NCI-H2171 (cell line): ENCODE measurements at places on chromosomes 7 and 10.

- DNase-seq: no peak
Observed at GRCh38 chr10:124043310-124044142, 49.9 kb downstream of the CHST15 start.

- no peak for DNase-seq
Observed at GRCh38 chr10:132297526-132297925, 10.2 kb downstream of the STK32C start.

GRCh38 chr7:106152313-106152665 lies 40.2 kb upstream of the SYPL1 start:
- no peak for DNase-seq

GRCh38 chr7:78787854-78788253 lies 665.6 kb downstream of the MAGI2 start:
- no peak for DNase-seq

DNA sequence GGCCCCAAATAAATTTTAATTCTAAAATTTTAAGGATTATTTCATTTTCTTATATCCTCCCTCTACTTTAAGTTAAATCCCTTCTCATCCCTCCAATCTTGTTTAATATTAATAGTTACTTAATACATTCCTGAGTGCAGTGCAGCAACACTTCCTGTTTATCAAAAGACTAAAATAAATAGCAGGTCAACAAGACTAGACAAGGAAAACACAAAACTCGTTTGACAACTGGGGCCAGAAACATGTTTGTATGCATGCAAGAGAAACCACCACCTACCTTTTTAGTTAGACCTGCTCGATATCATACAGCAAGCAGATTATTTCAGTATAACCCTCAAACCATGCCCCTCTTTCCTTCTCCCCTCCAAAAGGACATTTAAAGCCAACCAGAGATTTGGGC lies 95.8 kb downstream of the PARD3 start:
- DNase-seq: no peak

DNA sequence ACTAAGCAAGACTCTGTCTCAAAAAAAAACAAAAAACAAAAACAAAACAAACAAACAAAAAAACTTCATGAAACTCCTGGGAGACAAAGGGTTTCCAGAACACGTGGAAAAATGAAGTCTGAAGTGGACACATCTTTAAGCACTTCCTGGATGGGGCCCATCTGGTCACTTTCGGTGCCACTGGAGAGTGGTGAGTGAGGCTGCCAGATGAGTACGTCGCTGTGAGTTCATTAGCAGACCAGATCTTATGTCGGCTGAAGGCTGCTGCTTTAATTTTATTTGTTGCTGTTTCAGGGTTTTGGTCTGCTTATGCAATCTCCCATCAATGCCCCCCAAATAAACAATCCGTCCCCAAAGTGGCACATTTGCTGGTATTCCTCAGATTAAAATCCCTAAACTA lies 64.4 kb downstream of the NPTX2 start:
- no peak for DNase-seq

GRCh38 chr7:98175260-98175940 lies 35.8 kb upstream of the BHLHA15 start:
- DNase-seq: no peak

DNA sequence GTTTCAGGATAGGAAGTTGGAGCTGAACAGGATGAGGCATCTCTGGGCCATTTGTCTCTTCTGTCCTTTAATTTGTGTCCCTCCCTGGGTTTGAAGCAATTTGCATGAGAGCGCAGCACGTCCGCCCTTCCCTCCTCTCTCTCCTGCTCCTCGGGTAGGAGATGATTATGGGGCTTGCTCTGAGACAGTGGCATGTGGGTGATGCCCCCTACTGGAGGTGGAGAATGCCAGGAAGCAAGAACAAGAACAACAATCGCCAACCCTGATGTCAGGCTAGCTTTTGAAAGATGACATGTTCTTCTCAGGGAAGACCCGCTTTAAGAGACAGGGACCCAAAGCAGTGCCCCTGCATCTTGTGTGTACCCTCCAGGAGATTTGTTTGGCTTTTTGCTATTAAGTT lies 63.9 kb upstream of the LOXL4 start:
- DNase-seq: no peak

DNA sequence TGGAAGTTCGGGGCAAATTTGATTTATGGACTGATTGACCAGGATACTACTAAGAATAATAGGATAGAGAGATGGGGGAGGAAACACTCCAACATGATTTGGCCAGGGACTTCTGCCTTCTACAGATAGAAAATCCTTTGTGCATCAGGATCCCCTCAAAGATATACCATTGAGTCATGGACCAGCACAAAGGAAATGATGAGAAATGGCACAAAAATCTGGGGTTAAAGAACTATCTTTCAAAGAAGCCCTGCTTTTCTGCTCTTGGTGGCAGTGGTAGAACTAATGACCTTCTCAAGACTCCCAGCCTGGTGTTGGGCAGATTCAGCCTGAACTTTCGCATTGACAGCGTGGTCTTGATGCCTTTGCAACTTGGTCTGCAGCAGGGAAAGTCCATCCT lies 27.6 kb upstream of the LAMB1 start:
- no peak for DNase-seq

DNA sequence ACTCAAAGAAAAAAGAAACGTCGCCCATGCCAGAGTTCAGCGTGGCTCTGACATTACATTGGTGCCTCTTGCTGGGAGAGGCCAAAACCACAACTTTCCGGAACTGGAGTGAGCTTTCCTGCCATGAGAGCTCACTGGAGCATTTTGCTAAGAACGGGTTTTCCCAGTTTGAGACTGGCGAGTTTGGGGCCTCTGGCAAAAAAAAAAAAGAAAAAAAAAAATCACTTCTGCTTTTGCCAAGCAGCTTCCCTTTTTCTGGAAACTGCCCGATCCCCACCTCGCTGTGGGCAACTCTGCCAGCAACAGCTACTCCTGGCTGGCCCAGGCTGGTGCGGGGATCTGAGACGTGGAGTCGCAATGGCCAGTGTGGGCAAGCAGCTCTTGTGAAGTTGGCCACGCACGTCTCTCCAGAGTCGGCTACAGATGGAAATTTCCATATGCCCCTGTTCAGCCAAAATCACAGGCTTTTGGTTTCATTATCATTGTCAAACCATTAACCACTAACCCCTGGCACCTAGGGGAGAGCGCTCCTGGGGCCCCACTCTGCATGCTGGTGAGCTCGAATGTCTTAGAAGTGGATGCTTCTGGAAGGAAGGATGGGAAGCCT lies 25.7 kb downstream of the PRKAG2 start:
- no peak for DNase-seq

- DNase-seq: no peak
Observed at GRCh38 chr7:45036317-45036716, 36.3 kb downstream of the CCM2 start.

DNA sequence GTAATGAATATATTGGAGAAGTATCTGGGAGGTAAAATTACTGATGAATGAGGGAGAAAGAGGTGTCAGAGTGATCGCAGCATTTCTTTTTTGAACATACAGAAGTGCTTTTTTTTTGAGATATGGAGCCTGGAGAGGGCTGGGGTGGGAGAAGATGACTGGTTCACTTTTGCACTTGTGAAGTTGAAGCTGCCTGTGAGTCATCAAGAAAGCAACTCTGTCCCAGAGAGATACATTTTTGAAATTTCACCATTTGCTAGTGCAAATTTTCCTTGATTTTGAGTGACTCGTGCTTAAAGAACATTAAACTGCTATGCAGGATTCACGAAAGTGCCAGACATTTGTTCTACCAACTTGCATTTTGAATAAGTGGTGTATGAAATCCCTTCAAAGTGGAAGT lies 81.8 kb downstream of the ADRA2A start:
- no peak for DNase-seq

- no peak for DNase-seq
Observed at GRCh38 chr7:100547872-100548271, 8.9 kb downstream of the AGFG2 start.

DNA sequence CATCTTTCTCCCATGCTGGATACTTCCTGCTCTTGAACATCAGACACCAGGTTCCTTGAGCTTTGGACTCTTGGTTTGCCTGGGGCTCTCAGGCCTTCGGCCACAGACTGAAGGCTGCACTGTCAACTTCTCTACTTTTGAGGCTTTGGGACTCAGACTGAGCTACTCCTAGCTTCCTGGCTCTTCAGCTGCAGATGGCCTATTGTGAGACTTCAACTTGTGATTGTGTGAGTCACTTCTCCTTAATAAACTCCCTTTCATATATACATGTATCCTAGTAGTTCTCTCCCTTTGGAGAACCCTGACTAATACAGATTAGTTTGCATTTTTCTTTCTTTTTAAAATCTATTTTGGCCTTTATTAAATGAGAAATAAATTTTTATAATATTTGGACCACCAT lies 276.2 kb upstream of the SEMA3C start:
- no peak for DNase-seq

- no peak for DNase-seq
Observed at GRCh38 chr7:121360564-121360963, 31.8 kb downstream of the WNT16 start.

DNA sequence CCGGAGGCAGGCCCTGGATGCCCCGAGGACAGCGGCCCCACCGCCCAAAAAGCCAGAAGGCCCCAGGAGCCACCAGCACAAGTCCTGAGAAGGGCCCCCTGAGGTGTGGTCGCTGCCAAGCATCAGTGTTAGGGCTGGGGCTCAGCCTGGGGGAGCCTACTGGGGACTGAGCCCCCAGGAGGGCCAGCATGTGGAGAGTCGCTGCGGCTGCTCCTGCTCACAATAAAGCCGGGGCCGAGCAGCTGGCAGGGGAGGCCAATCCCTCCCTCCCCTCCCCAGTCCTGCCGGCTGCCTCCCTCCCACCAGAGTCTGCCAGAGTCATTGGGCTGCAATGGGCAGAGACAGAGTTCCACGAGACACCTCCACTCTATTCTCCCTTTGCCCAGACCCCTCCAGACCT lies 3.1 kb upstream of the ASIC3 start:
- no peak for DNase-seq

- DNase-seq: no peak
Observed at GRCh38 chr7:130973637-130974036, 239.6 kb upstream of the KLF14 start.

DNA sequence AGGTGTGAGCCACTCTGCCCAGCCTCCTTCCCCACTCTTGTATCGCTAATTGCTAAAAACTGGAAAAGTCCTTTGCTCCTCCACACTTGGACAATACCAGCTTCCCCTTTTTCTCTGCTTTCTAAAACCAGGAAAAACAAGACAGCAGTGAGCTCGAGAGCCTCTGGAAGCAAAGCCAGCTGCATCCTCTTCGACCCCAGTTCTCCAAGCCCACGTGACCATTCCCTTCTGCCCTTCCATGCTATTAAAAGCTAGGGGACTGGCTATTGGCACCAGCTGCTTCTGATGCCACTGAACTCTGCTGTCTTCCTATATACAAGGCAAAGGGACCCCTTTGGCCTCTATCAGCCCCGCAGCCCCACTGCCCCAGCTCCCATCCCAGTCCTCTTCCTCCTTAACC lies 92.2 kb downstream of the SPDYE5 start:
- DNase-seq: no peak

DNA sequence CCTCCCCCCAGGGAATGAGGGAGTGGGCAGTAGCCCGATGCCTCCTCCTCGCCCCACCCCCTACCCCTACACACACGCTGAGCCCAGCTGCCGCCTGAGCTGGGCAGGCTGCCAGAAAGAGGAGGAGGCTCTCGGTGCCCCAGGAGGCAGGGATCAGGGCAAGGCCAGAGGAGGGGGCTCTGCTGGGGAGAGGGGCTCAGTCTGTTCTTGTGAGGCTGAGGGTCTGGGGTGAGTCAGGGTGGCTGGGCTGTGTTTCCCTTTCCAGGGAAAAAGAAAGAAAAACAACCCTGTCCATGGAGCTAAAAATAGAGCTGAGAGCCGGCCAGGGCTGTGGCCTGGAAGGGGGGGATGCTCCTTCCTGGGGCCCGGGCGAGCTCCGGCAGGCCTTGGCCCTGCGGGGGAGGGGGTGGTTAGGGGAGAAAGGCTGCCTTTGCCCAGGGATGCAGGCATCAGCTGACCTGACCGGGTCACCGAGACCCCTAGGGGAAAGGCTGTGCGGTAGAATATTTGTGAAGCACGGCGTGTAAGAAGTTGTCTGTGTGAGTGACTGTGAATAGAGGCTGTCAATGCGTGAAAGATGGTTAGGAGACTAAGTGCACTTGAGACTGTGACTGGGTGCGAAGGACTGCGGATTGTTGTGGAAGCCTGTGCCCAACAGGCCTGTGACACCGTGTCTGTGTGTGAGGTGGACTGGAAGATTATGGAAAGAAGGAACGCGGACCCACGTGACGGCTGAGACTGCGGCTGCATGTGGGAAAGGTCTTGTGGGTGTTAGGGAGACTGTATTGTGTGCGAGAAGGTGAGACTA lies 1.2 kb upstream of the LZTS2 start:
- peak; percentile 72 for DNase-seq

GRCh38 chr7:35762781-35763180 lies 38.1 kb upstream of the SEPTIN7 start:
- no peak for DNase-seq

- DNase-seq: no peak
Observed at GRCh38 chr10:97057491-97058235, 128.1 kb downstream of the SLIT1 start.

DNA sequence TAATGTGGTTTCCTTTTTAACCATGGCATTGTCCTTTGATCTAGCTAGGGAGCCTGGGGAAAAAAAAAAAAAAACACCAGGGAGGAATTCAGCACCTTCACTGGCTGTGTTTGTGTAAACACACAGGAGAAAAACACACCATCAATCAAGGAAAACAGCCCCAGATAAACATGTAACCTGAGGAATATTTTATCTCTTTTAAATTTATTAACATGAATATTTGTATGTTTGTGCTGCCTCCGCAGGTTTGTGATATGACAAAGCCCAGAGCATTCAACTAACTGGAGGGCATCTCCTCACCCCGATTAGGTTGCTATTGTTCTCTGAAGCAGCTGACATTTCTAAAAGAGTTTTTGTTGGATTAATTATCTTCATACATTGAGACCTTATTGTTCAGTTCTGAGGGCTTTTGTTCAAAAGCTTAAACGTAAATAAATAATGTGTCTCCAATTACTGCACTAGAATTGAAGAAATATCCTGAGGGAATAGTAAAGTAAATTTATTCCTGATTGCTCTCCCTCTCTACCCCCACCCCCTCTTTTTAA lies 89.4 kb upstream of the SEMA3E start:
- DNase-seq: no peak
